ENCODE measurements at places on chromosomes 7 and 10. TPM values are rescaled to one million over a fixed set of nuclear protein-coding genes. Genes with fewer than 3 reads are reported as not detected.

SPDYE6 gene
- total RNA-seq, result not detected

BTBD16 gene
- total RNA-seq, result not detected

OR13A1 gene
- not detected for total RNA-seq

AQP1 gene
- total RNA-seq, result 7.6 TPM

CTTNBP2 gene
- total RNA-seq, result 25.4 TPM

Data from diencephalon (tissue), 1 donor.